ENCODE measurements at places on chromosomes 11 and 22.

- peak; percentile 95 for DNase-seq
Measured at GRCh38 chr22:30015846-30016245, 64.4 kb upstream of the HORMAD2 start.

DNA sequence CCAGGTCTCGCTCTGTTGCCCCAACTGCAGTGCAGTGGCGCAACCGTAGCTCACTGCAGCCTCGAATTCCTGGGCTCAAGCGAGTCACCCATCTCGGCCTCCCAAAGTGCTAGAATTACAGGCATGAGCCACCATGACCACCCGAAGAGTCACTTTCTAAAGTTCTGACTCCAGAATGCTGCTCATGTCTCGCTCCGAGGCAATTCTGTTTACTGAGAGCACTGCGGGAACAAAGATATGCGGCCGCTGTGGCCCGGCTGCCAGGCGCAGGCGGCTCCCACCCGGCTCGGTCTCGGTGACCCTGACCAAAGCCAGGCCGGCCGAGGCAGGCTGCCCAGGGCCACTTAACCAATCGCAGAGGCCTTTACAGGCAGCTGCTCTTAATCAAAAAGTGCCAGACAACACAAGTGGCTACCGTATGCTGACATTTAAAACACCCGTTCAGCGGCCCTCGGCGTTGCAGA lies 78.7 kb downstream of the PHF21B start:
- peak; percentile 33 for DNase-seq

- peak; percentile 73 for DNase-seq
Measured at GRCh38 chr11:77082838-77083565, 16.2 kb downstream of the CAPN5 start.

- DNase-seq = no peak
Measured at GRCh38 chr11:571802-572185, 4.5 kb upstream of the PHRF1 start.

DNA sequence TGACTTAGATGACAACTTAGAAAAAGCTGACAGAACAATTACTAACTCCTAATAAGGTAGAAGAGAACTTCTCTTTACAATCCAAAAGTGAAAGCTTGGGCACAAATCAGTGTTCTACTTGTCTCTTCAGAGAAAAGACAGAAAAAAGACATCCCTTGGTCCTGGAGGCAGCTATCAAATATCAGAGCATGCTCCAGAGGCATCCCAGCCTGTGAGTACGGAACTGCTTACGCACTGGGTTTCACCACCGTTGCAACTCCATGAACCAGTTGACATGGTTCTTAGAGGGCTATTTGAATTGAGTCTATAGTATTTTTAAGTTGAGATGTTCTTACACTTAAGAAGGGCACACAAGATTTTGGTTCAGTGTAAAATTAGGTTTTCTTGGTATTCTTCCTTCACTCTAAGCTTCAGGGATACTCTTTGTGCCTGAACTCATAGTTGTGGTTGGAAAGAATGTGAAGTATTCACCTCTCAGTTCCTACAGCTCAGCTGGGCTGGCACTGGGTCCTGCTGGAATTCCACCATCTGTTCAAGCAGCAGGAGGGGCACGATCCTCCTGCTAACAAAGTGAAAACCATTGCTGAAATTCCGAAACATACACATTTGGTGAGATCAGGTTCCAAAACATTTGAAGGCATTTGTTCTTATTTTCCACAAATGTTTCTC lies 6.3 kb downstream of the AKIP1 start:
- DNase-seq = peak; percentile 96

- DNase-seq = peak; percentile 46
Measured at GRCh38 chr11:122020902-122021301, 95.1 kb downstream of the BLID start.

DNA sequence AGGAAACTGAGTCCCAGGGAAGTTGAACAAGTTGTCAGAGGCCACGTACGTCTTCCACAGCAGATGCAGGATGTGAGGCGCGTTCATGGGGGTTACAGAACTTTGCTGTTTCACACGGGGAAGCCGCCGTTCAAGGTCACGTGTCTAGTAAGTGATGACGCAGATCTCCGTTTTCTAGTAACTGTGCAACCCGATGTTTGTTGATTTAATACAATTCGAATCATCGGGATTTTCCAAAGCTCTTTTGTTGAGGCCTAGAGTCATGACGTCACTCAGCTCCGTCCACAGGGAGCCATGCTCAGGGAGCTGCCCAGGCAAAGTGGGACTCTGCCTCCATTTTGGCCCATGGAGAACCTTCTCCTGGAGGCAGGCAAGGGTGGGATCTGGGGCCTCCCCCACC lies 1121.8 kb downstream of the TBC1D22A start:
- no peak for DNase-seq

DNA sequence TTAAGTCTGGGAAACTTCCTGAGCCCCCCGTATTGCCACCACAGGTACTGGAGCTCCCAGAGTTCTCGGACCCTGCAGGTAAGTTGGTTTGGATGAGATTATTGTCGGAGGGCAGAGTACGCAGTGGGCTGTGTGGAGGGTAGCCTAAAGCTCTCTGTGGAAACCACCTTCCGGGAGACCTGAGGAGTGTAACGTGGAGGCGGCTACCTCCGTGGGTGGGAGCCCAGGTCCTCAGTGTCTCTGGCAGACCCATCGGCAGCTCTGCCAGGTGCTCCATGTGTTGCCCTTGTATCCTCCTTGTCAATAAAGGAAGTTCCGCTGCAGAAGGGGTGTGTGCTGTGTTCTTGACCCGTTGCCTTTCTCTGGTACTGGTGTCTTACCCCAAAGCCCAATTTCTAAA lies 61.4 kb downstream of the SYT13 start:
- no peak for DNase-seq

GRCh38 chr11:210122-210802 lies 2.8 kb downstream of the RIC8A start:
- peak; percentile 93 for DNase-seq

- no peak for DNase-seq
Measured at GRCh38 chr11:126607776-126608541, 252.5 kb downstream of the ST3GAL4 start.

GRCh38 chr22:39301926-39302325 lies 17.5 kb downstream of the RPL3 start:
- DNase-seq = no peak

DNA sequence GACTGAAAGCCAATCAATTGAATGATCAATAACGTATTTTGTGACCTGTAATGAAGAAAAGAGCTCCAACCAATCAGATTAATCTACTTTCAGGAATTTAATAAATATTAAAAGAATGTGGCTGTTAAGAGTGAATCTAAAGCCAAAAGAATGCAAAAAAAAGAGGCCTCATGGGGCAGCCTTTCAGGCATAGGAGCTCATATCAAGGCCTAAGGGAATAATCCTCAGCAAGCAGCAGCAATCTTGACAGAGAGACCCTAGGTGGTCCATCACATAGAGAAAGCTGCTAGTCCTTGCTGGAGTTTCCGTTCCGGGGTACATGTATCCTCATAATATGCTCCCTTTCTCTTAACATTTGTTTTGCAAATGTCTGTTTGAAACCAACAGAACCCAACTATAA lies 313.1 kb upstream of the PITPNB start:
- DNase-seq = peak; percentile 23

GRCh38 chr22:35400501-35400790 lies 506 bp downstream of the MCM5 start:
- no peak for DNase-seq

All from EH (cell line).